Umbilical cord (tissue), 2 donors: ENCODE measurements at places on chromosomes 4 and X. TPM values are rescaled to one million over a fixed set of nuclear protein-coding genes. Genes with fewer than 3 reads are reported as not detected.
A peak's percentile ranks its signal among the peaks of the same experiment; 100 is the strongest.

DNA sequence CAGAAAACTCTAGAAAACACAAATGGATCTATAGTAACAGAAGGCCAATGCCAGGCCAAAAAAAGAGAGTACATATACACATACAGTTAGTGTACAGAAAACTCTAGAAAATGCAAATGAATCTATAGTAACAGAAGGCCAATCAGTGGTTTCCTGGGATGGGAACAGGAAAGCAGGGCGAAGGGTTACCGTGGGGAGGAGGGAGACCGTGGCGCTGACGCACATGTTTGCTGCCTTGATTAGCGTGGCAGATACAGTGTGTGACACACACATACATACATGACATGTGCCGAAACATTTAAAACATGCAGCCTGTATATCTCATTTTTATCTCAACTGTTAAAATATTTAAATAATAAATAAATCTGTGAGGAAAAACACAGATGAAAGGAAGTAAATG is 14.7 kb downstream of the GAK start:
- no peak for DNase-seq

DNA sequence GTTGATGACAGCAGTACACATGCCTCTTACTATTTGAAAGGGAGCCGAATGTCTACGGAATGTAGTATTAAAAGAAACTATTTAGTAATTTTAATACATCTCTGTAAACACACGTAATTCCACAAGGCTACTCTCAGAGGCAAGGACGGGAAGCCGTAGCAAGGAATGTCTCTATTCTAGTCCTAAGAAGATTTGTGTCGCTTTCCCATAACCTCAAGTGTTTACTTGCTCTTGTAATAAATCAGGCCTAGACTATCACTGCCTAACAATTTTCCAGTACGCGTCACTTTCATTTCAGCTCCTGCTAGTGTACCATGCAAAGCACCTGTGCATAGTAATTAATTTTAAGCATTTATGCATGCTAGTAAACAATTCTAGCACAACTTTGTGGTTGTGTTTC is 86.7 kb downstream of the OR13H1 start:
- DNase-seq: peak; percentile 2

- peak; percentile 25 for DNase-seq
Observed at GRCh38 chrX:55908661-55909212, 191.2 kb downstream of the RRAGB start.

DNA sequence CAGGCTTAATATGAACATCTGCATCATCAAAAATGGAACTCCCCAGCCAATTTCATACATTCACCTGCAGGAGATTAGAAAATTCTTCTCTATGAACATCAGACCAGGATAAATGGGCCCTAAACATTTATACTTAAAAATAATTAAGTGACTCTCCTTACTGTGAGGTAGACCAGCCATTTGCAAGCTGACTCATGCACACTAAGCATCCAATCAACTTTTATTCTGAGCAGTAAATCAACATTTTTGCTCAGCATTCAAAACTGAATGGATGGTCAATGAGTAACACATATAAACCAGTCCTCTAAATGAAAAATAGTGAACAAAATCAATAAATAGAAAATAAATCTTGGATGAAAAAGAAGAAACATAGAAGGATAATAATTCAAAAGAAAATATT is 19.9 kb upstream of the PCDH10 start:
- DNase-seq: no peak

- peak; percentile 8 for DNase-seq
Observed at GRCh38 chrX:152810403-152810802, 20.2 kb downstream of the CETN2 start.

DNA sequence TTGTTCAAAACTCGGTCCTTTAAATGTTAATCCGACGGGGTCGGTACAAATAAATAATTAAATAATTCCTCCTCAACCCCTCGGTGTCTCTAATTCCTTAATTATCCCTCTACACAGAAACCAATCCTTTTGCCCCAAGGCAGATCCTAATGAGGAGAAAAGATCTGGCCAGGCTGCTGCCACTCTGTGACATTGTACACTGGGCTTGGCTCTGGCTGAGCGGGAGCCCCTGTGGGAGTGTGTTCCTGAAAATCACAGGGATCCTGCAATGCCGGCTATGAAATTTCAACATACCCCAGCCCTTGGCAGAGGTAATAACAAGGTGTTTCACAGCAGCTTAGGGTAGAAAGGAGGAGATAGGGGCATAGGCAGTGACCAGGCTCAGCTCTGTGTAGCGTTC is 96.0 kb downstream of the DHRSX start:
- DNase-seq: no peak

DNA sequence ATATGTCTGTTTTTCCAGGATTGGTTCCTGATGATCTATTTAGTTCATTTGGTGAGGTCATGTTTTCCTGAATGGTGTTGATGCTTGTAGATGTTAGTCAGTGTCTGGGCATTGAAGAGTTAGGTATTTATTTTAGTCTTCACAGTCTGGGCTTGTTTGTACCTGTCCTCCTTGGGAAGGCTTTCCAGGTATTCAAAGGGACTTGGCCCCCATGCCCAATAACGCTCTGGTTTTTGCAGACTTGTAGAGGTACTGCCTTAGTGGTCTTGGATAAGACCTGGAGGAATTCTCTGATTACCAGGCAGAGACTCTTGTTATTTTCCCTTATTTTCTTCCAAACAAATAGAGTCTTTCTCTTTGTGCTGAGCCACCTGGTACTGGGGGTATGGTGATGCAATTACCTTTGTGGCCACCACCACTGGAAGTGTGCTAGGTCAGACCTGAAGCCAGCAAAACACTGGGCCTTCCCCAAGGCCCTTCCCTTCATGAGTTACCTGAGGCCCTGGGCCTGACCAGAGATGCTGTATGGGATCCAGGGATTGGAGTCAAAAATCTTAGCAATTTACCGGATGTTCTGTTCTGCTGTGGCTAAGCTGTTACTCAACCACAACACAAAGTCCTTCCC is 63.3 kb upstream of the RXFP1 start:
- no peak for DNase-seq

- DNase-seq: peak; percentile 84
Observed at GRCh38 chr4:184453365-184454160, 20.8 kb downstream of the IRF2 start.

DNA sequence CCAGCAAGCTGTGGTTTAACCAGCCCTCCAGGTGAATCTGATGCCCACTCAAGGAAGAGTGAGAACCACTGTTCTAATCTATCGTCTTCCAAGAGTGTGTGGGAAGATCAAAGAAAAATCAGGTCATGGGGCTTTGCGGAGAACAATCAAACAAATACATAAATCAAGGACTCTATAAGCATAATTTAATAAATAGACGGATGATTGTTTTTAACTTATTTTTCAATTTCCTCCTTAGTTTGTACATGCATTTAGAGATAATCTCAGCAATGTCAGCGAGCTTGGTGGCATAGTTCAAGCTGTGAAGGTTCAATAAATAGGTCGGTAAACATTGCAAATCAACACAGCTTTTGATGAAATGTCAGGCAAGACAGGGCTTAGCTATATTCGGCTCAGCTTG is 84.9 kb downstream of the DMD start:
- DNase-seq: no peak

DNA sequence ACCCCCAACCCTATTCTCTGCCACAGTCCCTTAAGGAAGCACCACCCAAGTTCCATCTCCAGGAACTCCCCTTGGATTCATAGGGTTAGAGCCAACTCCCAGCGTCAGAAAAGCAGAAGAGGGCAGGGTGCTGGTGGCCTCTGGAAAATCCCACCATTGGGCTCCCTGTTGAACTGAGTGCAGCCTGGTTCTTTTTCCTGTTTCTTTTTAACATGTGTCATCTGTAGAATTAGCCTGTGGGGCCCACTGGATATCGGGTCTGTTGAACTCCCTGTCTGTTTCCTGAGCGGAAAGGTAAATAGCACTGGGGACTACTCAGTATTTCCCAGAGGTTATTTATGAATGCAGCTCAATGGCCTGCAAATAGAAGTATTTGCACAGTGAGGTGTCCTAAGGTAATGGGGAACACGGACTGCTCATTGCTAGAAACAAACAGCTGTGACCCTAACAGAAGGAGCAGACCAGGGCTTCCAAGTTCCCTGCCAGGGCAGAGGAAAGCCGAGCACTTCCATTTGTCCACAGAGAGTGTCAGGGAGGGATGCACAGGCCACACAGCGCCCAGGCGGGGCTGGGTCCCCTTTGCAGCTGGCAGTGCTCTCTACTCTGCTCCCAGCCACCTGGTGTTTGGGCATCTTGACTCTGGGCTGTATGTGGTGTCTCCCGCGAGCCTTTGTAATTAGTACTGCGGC is 102.6 kb downstream of the FHDC1 start:
- peak; percentile 10 for DNase-seq

GRCh38 chr4:161555689-161556660 is 607.8 kb downstream of the FSTL5 start:
- DNase-seq: peak; percentile 10

- no peak for DNase-seq
Observed at GRCh38 chr4:7196288-7196651, 3.9 kb downstream of the SORCS2 start.

The TMEM33 gene
- 30.1 TPM for total RNA-seq

The SPP1 gene
- total RNA-seq: 1,479 TPM

DNA sequence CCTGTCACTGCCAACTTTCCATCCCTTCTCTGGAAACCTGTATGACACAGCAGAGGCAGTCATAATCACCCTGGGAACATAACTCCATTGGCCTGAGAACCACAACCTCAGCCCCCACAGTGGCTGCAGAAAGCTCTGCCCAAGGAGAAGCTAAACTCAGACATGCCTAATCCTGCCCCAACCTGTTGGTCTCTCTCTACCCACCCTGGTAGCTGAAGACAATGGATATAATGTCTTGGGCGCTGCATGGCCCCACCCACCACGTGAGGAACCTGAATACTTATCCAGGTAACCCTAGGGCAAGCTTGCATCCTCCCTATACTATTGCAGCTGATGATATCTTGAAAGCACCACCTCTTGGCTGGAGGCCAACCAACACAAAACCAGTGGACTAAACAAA is 225.2 kb downstream of the TEX13C start:
- no peak for DNase-seq

DNA sequence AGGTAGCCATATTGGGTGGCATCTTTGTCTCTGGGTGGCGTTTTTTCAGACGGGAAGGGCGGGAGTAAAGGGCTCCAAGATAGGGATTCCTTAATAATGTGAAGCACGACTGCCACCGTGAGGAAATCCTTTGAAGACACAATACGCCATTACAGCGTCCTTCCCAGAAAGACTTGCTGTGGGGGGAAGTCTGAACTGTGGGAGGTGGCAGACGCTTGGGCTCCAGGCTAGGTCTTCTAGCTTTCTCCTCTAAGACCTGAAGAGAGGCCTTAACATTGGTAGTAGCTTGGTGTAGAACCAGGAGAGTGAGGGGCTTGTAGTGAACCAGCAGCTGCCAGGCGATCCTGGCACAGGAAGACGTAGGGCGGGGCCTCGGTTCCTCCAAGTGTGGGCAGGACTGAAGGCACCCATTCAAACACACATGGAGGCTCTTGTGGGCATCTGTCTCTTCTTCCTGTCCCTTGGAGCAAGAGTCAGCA is 197.3 kb downstream of the OR13H1 start:
- DNase-seq: no peak

The IQSEC2 gene
- 3.1 TPM for total RNA-seq

The LRCH2 gene
- 28.9 TPM for total RNA-seq

The SYTL4 gene
- total RNA-seq: 9.4 TPM

DNA sequence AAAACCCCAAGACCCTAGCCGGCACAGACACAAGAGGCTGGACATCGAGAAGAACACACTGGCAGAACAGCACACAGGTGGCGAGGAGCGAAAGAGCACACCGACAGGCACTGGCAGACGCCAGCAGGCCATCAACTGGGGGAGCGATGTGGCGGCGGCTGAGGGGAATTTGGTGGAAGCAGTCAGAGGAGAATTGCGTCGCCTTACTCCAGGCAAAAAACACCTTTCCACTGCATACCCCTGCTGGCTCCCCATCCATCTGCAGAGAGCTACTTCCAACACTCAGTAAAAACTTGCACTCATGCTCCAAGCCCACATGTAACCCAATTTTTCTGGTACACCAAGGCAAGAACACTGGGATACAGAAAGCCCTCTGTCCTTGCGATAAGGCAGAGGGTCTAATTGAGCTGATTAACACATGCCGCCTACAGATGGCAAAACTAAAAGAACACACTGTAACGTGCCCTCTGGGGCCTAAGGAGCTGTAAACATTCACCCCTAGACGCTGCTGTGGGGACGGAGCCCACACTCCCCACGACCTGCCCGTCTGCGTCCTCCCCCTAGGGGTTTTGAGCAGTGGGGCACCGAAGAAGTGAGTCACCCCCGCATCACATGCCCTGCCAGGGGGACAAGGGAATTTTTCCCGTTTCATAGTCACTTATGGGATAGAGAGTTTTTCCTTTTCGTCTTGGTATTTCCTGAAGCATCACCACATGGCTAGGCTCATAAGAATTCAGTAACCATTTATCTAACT is 262.3 kb downstream of the KCTD8 start:
- no peak for DNase-seq

The HAND2 gene
- 116 TPM for total RNA-seq

The MTM1 gene
- total RNA-seq: 15.9 TPM

The CDKL2 gene
- total RNA-seq: 1.2 TPM

The PDCL2 gene
- total RNA-seq: not detected

The HSPA4L gene
- total RNA-seq: 3.4 TPM

DNA sequence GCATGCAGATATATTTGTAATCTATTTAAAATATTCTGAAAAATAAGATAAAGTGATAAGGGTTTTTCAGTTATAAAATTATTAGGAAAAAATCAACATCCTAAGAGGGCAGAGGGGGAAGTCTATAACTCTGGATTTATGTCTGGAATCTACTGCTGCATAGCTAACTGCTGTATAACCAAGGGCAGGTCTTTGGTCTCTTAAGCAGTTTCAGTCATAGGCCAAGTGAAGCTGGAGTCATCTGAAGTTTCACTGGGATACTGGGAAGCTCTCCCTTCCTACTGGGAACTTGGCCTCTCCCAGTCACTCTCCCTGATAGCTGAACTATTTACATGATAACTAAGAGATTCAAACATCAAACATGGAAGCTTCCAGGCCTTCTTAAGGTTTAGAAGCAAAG is 1409.9 kb upstream of the PCDH7 start:
- DNase-seq: peak; percentile 10

- DNase-seq: no peak
Observed at GRCh38 chr4:37220685-37221084, 23.9 kb upstream of the NWD2 start.

GRCh38 chrX:27680726-27681125 is 90.6 kb downstream of the DCAF8L2 start:
- DNase-seq: no peak

The RAB39B gene
- 7.7 TPM for total RNA-seq

DNA sequence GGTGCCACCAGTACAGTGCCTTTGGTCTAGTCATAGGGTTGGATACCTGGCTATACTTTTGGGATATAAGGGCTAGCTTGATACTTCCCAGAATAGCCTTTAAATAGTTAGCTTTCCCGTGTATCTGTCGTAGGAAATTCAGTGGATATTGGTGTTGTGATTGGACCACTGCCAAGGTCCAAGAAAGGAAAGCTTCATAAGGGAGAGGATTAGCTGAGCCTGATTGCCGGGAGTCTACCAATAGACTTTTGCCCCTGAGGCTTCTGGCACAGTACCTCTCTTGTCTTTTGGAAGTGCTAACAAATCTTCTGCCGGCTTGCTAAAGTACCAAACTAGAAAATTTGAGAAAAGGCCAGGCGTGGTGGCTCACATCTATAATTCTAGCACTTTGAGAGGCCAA is 350.6 kb downstream of the CHIC1 start:
- no peak for DNase-seq
